Fibroblast of the aortic adventitia (primary cell): ENCODE measurements at places on chromosomes 5 and 9. TPM values are rescaled to one million over a fixed set of nuclear protein-coding genes. Genes with fewer than 3 reads are reported as not detected.

- no peak for DNase-seq
Observed at GRCh38 chr9:73264631-73265030, 113.0 kb downstream of the ANXA1 start.

DNA sequence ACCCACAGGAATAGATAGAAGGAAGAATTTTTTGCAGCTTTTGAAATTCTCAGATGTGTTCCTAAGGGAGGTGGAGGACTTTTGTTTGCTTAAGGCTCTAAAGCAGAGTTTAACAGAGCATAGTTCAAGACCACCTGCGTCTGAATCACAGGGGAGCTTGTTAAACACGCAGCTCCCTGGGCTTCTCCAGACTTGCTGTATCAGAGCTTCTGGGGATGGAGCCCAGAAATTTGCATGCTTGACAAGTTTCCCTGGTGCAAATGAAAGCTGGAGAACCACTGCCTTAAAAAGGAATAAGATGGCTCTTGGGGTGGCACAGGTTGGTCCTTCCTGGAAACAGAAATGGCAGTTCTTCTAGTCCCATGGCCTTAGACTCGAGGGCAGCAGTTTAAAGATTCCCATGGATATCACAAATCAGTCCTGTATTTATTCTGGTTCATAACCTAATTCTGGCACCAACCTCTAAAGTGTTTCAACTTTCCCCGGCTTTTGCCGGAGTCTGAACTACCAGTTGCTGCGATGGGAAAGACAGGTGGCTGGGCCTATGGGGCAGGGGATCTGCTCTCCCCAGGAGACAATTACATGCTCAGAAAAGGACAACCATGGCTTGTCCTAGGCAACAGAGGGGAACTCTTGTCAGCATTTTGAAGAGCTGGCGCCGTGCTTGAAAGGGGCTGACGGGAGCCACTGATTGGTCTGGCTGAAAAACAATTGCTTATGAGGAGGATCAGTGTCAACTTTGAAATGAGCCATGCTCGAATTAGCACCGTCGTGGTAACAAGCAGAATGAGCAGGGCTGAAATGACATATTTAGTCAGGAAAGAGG, 599.6 kb downstream of the CCDC171 start:
- DNase-seq = peak; percentile 19

GRCh38 chr5:76341651-76342334, 61.3 kb upstream of the IQGAP2 start:
- DNase-seq = no peak

- DNase-seq = no peak
Observed at GRCh38 chr5:72123764-72124376, 16.6 kb downstream of the MAP1B start.

DNA sequence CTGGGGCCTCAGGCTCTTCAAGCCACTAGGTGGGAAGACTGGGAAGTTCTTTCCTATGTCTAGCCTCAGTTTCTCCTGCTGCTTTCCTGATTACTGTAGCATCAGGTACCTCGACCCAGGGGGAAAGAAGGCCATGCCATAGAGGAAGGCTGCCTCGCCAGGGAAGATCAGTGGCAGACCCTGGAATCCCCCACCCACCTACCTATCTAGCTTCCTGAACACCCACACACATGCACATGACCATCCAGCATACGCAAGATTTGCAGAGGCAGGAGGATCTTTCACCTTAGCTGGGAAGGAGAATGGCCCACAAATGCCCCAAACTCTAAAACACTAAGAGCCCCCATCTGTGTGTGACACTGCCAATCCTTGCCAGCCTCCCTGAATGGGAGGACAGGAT, 8.0 kb downstream of the NR5A1 start:
- no peak for DNase-seq

- DNase-seq = peak; percentile 48
Observed at GRCh38 chr5:142202282-142202681, 93.7 kb downstream of the NDFIP1 start.

GRCh38 chr5:173670791-173671120, 54.3 kb upstream of the BOD1 start:
- peak; percentile 27 for DNase-seq

- DNase-seq = no peak
Observed at GRCh38 chr9:115413766-115414382, 295.9 kb upstream of the TNC start.

GRCh38 chr5:9654886-9655285, 24.7 kb upstream of the TAS2R1 start:
- DNase-seq = peak; percentile 52

The CLTA gene
- total RNA-seq = 239 and 451 TPM in 2 replicates
